Urinary bladder (tissue), 4 donors: ENCODE measurements at places on chromosomes 13 and 19.

GRCh38 chr13:97892717-97893116, 60.8 kb upstream of the IPO5 start:
- no peak for DNase-seq

DNA sequence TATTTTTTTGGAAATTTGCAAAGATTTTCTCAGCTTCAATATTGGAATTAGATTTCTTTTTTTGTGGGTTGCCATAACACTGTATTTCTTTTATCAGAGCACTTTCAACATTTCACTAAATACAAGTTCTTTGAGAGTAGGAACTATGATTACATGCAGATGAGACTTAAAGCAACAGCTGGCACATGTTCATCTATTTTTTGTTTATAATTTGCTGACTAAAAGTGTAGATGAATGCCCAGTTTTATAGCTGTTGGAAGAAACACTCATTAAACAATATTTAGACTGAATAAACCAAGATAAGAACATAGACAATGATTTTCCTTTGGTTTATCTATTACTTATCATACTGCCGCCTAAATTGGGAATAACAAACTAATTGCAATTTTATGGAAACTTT, 803.0 kb upstream of the KLHL1 start:
- DNase-seq = no peak

GRCh38 chr13:38381890-38382289, 32.2 kb downstream of the UFM1 start:
- no peak for DNase-seq

DNA sequence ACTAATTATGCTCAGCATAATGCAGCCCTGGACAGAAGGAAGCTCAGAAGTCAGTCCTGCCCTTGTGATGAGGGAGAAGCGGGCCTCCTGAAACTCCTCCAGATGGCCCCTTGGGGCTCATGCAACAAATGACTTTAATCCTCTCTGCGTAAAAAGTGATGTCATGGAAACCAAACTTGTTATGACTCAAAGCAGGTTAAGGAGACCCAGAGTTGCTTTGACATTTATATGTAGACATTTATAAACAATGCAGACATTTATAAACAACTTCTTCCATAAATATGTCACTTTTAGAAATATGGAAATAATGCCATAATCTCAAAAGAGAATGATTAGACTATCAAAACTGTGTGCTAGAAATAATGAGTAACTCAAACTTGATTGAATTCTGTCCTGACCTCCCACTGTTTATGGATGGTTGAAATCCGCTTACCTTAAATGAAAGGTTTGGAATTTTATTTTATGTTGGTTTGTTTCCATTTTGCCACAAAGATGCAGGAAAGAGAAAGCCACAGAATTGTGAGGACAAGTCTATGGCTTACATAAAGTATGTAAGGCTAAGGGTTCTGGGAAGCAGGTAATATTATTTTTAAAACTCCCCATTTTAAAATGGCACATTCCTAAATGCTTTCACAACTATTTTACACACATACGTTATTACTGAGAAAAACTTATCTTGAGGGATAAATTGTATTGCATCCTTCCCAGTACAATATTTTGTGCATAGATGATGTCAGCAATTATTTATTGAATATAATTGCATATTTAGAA, 73.7 kb downstream of the CYSLTR2 start:
- peak; percentile 23 for DNase-seq

GRCh38 chr13:29439601-29440388, 155.7 kb downstream of the SLC7A1 start:
- no peak for DNase-seq

DNA sequence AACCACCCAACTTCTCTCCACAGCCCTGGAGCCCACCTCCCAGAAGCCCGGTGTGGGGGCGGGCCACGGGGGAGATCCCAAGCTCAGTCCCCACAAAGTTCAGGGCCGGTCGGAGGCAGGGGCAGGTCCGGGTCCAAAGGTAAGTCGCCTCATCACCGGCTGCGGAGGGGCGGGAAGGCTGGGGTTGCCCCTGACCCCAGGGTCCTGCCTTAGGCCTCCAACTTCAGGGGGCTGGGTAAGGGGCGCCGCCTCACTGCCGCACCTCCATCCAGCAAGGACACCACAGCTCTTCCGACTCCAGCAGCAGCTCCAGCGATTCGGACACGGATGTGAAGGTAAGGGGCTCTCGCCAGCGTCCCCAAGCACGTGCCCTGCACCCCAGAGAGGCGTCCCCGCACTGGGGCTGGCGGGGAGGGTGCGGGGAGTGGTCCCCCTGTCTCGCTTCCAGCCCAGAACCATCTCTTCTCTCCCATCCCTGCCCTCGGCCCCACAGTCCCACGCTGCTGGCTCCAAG, 358 bp downstream of the C19orf33 start:
- DNase-seq = no peak

DNA sequence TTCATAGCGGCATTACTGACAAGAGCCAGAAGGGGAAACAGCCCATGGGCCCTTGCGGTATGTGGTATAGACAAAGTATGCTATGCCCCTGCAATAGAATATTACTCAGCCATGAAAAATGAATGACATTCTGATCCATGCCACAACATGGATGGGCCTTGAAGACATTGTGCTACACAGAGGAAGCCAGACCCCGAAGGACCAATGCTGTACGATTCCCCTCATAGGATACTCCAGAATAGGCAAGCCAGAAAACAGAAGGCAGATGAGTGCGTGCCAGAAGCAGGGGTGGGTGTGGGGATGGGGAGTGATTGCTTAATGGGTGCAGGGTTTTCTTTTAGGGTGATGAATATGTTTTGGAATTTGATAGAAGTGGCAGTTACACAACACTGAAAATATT, 342.0 kb downstream of the TEX29 start:
- DNase-seq = no peak

GRCh38 chr19:30263830-30264381, 108.3 kb upstream of the ZNF536 start:
- no peak for DNase-seq

GRCh38 chr13:23608701-23609413, 38.6 kb downstream of the TNFRSF19 start:
- DNase-seq = no peak

- DNase-seq = no peak
These were observed 43.3 kb downstream of the CRYL1 start for GRCh38 chr13:20482275-20482761.

DNA sequence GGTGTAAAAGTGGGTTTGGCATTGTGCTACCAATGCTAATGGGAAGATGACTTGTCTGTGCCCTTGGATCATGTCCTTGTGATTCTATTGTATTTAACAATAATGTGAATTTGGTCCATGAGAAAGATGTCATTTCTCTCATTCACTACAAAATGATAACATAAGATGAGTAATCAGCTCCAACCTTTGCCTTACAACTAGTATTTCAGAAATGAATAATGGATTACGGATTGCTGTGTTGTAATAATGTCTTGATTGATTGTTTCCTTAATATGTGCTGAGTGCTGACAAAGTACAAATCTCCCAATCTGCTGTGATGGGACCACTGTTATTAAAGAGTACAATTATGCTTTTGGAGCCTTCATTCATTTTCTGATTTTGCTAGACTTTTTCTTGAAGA, 375.0 kb downstream of the PCDH9 start:
- no peak for DNase-seq

DNA sequence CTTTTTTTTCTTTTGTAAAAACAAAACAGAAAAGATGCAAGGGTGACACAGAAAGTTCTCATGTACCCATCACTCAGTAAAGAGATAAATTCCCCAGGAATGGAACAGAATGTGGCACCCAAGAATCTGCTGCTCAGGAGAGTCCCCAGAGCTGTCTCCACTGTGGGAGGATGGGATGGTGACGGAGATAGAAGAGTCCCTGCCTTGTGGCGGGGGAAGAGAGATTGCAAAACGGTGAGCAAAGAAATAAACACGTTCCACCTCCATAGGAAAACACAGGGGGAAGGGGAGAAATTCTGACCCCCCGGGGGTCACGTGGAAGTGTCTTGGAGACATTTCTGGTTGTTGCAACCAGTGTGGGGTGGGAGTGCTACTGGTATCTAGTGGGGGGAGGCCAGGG, 76.4 kb downstream of the INSR start:
- DNase-seq = no peak

DNA sequence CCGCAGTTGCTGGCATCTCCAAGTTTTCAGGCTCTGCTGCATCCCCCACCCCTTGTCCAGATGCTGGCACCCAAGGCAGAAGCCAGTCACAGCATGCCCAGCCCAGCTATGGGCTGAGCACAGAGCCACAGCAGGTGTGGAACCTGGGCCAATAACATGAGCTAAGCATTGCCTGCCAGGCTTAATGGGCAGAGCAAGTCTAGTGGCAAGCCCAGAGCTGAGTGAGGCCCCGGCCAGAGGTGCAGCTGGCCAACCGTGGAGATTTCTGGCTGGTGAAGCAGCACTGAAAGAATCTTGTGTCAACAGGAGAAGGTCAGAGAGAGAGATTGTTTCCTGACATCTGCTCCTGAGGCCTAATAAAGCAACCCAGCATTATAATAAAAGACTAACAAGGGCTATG, 111.0 kb downstream of the B3GLCT start:
- no peak for DNase-seq

DNA sequence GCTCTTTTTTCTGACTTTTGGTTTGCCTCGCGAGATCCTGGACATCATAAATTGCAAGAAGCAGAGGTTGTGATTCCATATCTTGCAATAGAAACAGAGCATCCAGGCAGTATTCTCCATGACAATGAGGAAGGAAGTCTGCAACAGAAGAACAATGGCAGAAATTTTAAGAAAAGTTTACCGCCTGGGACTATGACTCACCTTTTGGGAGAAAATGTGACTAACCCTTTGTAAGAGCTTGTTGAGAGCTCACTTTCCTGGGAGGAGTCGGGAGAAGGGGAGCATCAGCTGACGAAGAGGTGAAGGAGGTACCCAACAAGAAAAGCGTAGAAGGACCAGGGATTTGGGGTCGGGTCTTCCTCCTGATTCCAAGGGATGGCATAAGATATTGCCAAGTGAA, 34.3 kb upstream of the TNFSF11 start:
- DNase-seq = no peak

GRCh38 chr13:44155422-44156293, 218.0 kb upstream of the SERP2 start:
- DNase-seq = peak; percentile 78

GRCh38 chr13:104895521-104895920, 1639.9 kb downstream of the EFNB2 start:
- DNase-seq = peak; percentile 4

GRCh38 chr19:45767881-45768654, 984 bp downstream of the SIX5 start:
- no peak for DNase-seq

GRCh38 chr13:29483211-29483610, 112.3 kb downstream of the SLC7A1 start:
- DNase-seq = no peak
